ENCODE measurements at places on chromosomes 5 and 9. TPM values are rescaled to one million over a fixed set of nuclear protein-coding genes. Genes with fewer than 3 reads are reported as not detected.

GRCh38 chr5:68533051-68533450 is 317.5 kb downstream of the PIK3R1 start:
- DNase-seq = no peak

DNA sequence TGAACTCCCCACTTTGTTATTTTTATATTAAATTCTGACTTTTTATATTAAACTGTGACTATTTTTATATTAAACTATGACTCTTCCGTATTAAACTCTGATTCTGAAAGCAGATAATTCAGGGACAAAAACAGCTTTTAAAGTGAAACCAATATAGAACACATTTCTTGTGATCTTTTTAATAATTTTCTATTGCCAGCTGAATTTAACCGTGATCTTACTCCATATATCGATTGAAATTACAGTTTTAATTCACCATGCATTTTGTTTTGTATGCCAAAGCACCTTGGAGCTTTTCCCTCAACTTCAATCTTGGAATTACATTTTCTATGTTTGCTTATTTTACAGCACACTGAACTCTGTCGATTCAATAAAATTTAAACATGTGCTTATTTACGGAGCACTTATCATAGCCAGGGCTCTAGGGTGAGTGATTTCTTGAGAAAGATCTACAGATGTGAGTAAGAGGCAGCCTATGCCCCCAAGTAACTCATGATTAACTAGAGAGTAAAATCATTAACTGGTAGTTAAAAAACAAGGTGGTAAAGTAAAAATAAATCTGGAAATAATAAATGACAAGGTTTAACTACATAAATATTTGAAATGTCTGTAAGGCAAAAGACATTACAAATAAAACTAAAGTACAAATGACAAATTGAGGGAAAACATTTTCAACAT is 72.9 kb upstream of the ALDH1B1 start:
- DNase-seq = no peak

DNA sequence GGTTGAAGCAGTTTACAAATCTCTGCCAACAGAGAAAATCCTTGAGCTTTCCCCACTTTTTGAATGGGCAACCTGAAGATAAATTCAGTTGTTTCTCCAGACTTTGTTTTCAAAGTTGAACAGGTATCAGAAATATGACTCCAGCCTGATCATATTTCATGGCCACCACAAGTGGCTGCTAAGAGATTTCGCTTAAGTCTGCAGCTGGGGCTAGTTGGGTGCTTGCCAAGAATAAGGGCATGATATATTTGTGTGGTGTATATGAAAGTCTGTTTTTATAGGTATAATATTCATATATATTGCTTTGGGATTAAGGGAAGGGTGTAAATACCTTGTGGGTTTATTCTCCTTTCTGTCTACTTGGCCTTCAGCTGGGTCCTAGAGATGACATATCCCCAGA is 168.4 kb upstream of the GDNF start:
- DNase-seq = no peak

DNA sequence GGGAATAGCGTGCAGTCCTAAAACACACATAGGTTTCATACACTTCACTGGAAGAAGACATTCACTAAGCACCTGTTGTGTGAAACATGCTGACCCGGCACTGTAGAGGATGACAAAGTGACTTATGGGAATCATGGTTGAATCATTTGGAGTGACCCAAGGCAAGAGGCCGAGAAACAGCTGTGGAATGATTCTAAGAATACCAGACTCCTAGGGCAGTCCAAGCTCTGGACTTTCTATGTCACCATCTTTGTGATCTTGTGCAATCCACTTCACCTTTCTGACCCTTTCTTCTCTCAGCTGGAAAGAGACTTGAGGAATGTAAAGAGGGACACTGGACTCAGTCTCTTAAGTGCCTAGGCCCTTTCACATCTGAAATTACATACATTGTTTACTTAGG is 13.1 kb downstream of the MSANTD3 start:
- DNase-seq = no peak

Gene SLU7
- 21.8 TPM for total RNA-seq

GRCh38 chr5:99104538-99105132 is 175.8 kb upstream of the CHD1 start:
- DNase-seq = no peak

Gene PCDHGA3
- 0.59 TPM for total RNA-seq

DNA sequence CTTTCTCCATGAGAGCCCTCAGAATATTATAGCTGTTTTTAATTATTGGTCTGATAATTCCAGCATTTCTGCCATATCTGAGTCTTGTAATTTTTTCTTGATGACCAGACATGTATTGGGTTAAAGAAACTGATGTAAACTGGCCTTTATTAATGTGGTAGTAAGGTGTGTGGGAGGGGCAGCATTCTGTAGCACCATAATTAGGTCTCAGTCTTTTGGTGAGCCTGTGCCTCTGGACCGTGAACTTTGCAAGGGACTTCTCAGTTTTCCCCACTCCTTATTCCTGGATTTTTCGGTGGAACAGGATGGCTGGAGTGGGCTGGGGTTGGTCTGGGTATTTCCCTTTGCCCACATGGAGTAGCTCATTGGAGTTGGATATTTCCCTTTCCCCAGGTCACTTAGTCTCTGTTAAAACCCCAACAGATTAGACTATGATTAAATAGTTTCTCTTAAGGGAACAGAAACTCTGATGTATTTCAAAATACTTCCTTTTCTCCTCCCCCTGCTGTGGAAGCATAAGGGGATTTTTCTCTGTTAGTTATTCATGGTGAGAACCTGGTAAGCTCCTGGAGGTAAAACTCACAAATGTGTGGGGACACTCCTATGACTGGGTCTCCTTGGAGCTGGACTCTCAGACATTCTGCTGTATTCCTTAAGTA is 52.4 kb downstream of the FSD1L start:
- DNase-seq = no peak

DNA sequence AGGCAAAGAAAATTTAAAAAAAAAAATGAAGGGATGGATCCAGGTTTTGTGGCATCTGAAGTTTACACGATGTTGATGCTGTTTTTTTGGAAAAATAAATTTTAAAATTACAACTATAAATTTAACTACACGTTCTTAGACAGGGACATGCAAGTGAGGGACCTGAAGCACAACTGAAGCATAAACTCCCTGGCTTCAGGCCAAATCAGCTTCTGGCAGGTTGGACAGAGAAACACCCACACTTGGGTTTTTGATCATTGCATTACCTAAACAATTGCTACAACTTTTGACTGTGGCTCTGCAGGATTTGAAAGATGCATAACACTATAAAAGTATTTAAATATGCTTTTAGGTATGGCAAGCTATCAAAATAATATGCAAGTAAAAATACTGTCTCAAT is 1318.3 kb upstream of the DMAC1 start:
- no peak for DNase-seq

- DNase-seq = no peak
These were observed 2.7 kb downstream of the MLLT3 start for GRCh38 chr9:20619487-20620200.

DNA sequence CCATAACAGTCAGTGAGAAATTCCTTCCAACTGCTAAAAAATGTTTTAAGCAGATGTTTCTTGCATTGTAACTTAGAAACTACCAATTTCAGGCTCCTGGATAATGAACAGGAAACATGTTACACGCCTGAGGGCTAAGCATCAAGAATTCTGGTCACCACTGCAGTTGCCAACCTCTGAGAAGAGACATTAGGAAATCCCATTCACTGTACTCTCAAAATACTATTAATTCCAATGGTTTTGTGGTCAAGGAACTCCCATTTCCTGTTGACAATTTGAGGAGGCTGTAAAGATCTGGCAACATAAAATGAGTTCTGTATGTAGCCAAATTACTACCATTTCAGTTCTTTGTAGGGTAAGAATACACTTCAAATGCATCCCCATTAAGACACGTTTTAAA is 456.0 kb upstream of the MEF2C start:
- no peak for DNase-seq

DNA sequence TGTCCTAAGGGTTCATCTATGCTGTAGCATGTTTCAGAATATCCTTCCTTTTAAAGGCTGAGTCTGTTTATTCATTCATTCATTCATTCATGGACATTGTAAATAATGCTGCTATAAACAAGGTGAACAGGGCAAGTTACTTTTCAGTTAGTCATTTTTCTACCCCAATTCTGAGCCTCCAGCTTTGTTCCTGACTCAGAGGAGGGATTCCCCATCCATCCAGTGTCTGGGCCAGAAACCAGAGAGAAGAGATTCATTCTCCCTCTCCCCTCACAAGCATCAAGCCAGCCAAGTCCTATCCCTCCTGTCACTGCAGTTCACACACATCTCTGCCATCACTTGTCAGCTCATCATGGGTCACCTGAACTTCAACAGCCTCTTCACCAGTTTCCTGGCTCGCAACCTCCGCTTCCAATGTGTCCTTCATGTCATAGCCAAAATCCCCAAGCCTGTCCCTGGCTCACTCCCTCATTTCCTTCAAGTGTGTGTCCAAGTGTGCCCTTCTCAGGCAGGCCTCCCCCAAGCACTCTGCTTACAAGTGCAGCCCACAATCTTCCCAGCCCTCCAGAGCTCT is 203.0 kb downstream of the TTLL11 start:
- no peak for DNase-seq

DNA sequence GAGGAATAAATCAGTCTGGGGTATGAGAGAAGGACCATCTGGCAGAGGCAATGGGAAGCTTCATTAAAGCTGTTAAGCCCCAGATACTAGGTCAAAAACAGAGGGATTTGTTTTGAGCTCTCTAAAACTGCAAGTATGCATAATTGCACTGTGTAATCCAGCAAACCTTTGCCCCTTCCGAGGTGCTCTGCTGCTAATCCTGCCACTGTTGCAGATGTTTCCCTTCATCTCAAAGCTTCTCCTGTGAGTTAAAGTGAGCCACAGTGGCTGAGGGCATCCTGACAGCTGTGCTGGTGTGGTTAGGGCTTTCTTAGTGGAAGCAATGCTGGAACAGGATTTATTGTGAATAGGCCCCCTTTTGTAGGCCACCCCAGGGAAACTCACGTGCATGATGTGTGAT is 160.3 kb upstream of the TRPC7 start:
- DNase-seq = no peak

Gene NXNL2
- not detected for total RNA-seq

Gene B4GALT7
- 12.6 TPM for total RNA-seq

DNA sequence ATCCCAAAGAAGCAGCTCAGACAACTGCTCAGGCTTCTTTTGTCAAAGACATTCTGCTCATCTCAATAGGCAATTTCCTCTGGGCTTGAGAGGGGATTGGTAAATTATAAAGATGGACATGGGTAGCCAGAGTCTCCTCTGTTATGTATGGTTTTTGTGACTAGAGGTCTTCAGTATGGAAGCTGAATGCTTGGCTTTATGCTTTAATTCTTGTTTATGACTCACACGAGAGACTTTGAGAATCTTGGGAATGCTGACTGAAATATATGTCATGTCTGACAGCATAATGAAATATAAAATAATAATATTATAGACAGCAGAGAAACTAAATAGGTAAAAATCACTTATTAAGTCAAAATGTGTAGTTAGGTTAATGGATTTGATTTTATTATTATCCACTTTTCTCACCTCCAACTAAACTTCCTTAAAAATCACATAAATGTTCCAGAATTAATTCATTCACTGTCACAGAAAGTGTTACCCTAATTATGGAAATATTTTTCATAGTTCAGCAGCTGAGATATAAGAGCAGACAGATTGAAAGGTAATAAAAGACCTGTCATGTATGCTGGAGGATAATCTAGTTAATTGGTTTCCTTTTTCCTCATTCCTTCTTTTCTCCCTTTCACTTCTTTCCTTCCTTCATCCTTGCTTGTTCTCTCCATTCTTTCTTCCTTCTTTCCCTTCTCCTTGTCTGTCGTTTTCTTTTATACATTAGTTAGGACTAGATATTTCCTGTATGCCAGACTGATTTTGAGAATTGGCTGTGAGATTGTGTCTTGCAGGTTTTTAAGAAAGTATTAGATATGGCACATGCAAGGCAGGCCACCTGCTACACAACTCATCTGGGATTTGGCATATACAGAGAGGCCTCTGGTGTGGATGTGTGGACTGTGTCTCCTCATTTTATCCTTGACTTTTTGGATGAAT is 1866.1 kb upstream of the NUDT12 start:
- DNase-seq = no peak

GRCh38 chr5:128645581-128645980 is 107.5 kb upstream of the FBN2 start:
- no peak for DNase-seq

DNA sequence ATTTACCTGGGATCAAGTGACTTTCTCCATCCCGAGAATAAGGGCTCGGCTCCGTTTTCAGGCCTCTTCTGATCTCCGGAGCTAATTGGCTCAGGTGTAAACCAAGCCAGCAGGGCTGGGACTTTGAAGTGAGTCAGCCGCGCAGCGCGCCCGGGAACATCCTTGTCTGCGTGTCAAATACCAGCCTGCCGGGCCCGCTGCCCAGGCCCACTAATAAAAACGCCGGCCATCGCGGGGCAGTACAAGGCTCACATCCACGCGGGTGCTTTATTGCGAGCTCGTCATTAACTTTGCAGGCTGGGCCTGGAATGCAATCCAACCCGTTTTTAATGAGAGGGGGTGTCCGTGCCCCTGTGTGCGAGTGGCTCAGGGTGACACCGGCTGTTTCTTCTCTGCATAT is 416.8 kb downstream of the IRX2 start:
- no peak for DNase-seq

DNA sequence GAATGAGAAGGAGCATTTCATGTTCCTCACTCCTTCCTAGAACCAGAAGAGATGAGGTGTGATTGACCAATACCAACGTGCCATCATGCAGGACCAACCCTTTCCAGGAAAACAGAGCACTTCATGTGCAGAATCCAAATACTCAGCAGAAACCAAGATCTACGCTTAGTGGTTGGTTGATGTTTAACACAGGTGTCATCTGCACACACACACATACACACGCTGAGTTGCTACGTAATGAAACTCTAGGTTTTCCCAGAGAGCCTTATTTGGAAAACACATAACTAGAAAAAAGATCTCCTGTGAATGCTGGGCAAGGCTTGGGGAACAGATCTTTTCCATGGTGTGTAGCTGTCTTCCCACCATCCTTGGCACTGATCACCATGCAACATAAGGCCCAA is 21.1 kb upstream of the ZNF622 start:
- no peak for DNase-seq

DNA sequence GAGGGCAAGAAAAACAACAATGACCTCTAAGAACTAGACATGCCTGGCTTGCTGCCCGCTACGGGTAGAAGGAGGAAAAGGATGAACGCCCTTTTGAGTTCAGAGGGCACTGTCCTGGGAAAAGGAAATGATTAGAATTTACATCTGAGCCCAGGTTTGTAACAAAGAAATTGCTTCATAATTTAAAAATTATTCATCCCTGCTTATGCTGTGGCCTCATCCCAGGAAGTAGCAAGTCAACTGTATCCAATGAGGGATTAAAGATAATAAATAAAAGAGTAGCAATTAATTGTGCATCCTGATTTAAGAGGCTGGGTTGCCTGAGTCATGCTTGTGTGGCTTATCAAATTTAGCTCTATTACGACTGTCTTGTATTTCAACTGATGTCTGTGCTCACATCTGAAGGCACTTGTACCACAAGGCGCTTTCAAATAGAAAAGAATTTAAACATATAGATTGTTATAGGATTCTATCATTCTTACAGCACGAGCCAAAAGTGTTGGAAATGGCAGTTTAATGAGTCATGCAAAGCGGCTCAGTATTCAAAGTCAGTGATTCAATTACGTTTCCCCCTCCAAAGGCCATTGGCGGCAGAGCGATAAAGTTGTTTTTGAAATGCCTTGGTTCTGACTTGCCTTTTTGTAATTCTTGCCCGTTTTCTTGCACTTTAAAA is 40.0 kb upstream of the DMRT1 start:
- no peak for DNase-seq

Gene PKD2L2
- total RNA-seq = 0.08 TPM

Gene LCN15
- total RNA-seq = not detected

Gene IFNK
- total RNA-seq = not detected
